ENCODE measurements at places on chromosomes 1 and 21. TPM values are rescaled to one million over a fixed set of nuclear protein-coding genes. Genes with fewer than 3 reads are reported as not detected.

The NBPF6 gene
- total RNA-seq = not detected

The F13B gene
- total RNA-seq = not detected

The HES3 gene
- not detected for total RNA-seq

The CNR2 gene
- not detected for total RNA-seq

The ANGPTL3 gene
- not detected for total RNA-seq

The HPDL gene
- not detected for total RNA-seq

The HSD3B2 gene
- not detected for total RNA-seq

The SPRR3 gene
- total RNA-seq = not detected

The C2CD4D gene
- not detected for total RNA-seq

The MTARC2 gene
- 5.2 TPM for total RNA-seq

The SASS6 gene
- total RNA-seq = 6.6 TPM

The NMNAT2 gene
- 4.7 TPM for total RNA-seq

The RGSL1 gene
- not detected for total RNA-seq

The BARHL2 gene
- total RNA-seq = not detected

The TOR1AIP2 gene
- total RNA-seq = 166 TPM

The TTC39A gene
- total RNA-seq = 0.35 TPM

The LRP8 gene
- 21.8 TPM for total RNA-seq

The PHGDH gene
- 198 TPM for total RNA-seq

The DRAXIN gene
- 0.05 TPM for total RNA-seq

The ELF3 gene
- 0.10 TPM for total RNA-seq

The HMCN1 gene
- 0.12 TPM for total RNA-seq

The OR2L8 gene
- total RNA-seq = not detected

The PGD gene
- 70.6 TPM for total RNA-seq

The TAGLN2 gene
- 483 TPM for total RNA-seq

The TSPEAR gene
- total RNA-seq = not detected

The SPATA21 gene
- total RNA-seq = not detected

The AADACL3 gene
- not detected for total RNA-seq

The RPTN gene
- total RNA-seq = not detected

The SEMA6C gene
- total RNA-seq = 9.5 TPM

The ARHGAP29 gene
- total RNA-seq = 46.7 TPM

The TNNI3K gene
- not detected for total RNA-seq

The RAB3B gene
- total RNA-seq = 0.05 TPM

The GFI1 gene
- total RNA-seq = 0.27 TPM

The LENEP gene
- total RNA-seq = not detected

The OR2T1 gene
- not detected for total RNA-seq

The DEPDC1 gene
- total RNA-seq = 26.8 TPM

The AGMAT gene
- total RNA-seq = not detected

The TSPAN2 gene
- total RNA-seq = 0.42 TPM

The CLCNKA gene
- total RNA-seq = not detected

The C1orf226 gene
- 3.1 TPM for total RNA-seq

The PSEN2 gene
- total RNA-seq = 31.8 TPM

The CSMD2 gene
- not detected for total RNA-seq

The ACTA1 gene
- not detected for total RNA-seq

The KIF26B gene
- total RNA-seq = 1.6 TPM

The TRIM58 gene
- total RNA-seq = not detected

The ZNF672 gene
- total RNA-seq = 36.2 TPM

The VWA5B1 gene
- total RNA-seq = not detected

All from MCF 10A (cell line).